ENCODE measurements at places on chromosomes 16 and 17. TPM values are rescaled to one million over a fixed set of nuclear protein-coding genes. Genes with fewer than 3 reads are reported as not detected.

NTN1 gene
- 0.37 TPM for total RNA-seq

CCL14 gene
- total RNA-seq = not detected

GABARAPL2 gene
- 78.4 TPM for total RNA-seq

KRT20 gene
- total RNA-seq = 0.61 TPM

Data from A549 treated with ZK216348 at 1 μM for 4 hours (cell line).